Substantia nigra (tissue), 51 donors: ENCODE measurements at places on chromosomes 12 and 14.
A peak's percentile ranks its signal among the peaks of the same experiment; 100 is the strongest.

DNA sequence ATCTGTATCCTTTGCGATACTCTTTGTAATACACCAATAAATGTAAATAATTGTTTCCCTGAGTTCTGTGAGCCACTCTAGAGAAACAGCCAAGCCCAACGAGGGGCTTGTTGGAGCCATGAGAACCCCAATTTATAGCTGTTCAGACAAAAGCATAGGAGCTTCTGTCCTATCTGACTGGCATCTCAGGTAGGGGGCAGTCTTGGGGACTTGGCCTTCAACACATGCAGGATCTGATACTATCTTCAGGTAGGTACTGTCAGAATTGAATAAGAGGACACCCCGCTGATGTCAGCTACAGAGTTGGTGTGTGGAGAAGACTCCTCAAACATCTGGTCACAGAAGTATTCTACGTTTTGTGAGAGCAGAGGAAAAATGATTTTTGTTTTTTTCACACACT is 25.3 kb downstream of the TXNDC16 start:
- no peak for DNase-seq

DNA sequence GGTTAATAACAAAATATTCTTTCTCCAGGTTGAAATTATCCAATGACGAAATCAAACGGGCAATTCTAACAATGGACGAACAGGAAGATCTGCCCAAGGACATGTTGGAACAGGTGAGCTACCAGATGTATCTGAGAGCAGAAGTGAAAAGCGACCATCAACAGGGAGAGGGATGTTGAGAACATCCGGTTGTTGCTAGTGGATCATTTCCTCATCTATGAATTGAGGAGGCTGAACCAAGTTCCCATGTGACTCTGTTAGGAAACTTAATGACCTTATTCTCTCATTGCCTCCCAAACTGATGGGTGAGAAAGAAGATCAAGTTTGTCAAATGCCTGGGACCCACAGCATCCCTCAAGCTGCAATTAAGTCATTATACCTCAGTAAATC is 117.7 kb downstream of the GPR135 start:
- DNase-seq: no peak

GRCh38 chr14:32607399-32607798 is 278.3 kb downstream of the AKAP6 start:
- no peak for DNase-seq

- DNase-seq: no peak
Measured at GRCh38 chr12:7444076-7444475, at the start of gene CD163L1. CD163L1 (minus strand) TSS chr12:7444153; CDS start chr12:7444127, 26 bp downstream.

GRCh38 chr14:50023671-50024490 is 92.5 kb downstream of the VCPKMT start:
- no peak for DNase-seq

GRCh38 chr14:69582212-69582611 is 7.5 kb upstream of the CCDC177 start:
- DNase-seq: no peak

- no peak for DNase-seq
Measured at GRCh38 chr14:75494896-75495295, 27.4 kb upstream of the BATF start.

DNA sequence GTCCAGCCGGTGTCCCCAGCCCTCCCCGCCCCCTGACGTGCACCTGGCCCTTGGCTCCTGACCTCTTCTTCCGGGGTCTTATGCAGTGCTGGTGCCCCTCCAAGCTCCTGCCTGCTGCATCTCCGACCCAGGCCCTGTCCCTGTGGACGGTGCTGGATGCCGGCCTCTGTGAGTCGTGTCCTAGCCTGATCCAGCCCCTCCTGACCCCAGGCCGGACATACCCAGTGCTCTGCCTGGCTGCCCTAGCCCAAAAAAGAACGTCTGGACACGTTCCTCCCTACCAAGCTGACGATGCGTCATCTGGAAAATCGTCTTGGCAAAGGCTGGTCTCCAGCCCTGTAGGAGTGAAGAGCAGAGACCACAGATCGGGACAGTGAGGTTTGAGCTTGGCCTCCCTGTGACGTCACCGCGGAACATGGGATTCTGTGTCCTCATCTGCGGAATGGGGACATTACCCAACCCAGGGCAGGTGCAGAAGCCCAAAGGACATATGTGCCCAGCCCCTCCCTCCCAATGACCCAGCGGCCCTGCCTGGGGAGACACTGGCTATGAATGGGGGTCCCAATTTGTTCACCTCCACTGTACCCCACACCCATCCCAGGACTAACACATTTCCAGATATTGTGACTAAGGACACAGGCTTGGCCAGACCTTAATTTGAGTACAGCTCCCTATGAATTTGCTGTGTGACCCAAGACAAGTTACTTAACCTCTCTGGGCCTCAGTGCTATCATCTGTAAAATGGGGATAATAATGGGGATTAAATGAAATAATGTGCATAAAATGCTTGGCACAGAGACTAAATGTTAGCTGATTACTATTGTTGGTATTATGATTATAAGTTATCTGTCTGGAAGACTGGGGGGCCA is 51.0 kb upstream of the BCL11B start:
- DNase-seq: no peak

- no peak for DNase-seq
Measured at GRCh38 chr12:109458771-109459208, 18.3 kb downstream of the KCTD10 start.

GRCh38 chr12:124790650-124791400 is 72.8 kb downstream of the SCARB1 start:
- DNase-seq: no peak

DNA sequence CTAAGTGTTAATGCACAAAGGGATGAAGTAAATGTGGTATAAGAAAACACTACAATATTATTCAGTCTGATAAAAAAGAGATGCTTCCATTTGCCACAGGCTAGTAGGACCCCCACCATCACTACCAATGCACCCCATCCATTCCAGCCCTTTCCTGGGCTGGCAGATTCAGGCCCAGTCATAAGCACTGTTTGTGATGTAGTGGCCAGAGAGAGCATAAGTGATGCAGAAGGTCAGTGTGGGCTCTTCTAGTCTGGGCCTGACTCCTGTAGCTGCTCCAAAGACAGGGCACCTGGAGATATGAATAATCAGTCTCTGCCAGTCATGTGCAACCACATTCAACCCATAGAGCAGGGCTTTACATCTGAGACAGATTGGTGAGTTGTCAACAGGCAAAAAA is 1294.7 kb downstream of the TMEM121 start:
- DNase-seq: no peak

DNA sequence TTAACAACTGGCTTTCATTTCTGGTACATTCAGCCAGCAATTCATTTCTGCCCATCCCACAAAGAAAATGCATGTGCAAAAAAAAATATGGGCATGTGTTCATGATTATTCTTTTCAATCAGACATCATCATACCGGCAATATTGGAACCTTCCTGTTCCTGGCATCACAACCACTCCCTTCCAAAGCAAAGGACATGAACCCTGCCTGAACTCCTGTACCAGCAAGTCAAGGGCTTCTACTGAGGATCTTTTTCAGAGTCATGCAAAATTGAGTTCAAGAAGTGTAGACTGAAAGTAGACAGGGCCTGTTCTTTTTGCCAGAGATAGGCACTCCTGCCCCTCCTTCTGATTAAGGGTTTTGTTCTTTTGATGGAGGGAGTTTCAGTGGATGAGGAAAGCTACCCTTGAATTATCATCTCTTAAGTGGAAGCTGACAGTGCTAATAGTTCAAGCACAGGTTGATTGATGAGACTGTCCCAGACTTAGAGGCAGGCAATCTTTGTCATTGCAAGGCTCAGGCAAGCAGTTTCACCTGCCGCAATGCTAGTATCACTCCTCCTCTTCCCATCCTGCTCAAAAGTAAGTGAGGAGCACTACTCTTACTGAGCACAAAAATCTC is 22.3 kb upstream of the DIO2 start:
- no peak for DNase-seq

DNA sequence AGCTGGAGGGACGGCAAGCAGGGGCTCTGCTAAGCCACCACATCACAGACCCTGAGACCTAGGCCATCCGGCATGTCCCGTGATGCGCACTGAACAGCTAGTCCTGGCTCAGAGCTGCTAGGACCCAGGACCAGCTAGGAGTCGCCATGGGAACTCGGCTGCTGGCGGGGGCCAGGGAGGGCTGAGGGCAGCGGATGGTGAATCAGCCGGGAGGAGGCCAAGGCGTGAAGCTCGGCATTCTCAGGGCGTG is 5.1 kb downstream of the AHNAK2 start:
- DNase-seq: no peak

GRCh38 chr12:45966486-45966885 is 23.9 kb downstream of the SCAF11 start:
- DNase-seq: no peak

- peak; percentile 78 for DNase-seq
Measured at GRCh38 chr12:122841544-122842321, 6.5 kb downstream of the HIP1R start.

- DNase-seq: peak; percentile 20
Measured at GRCh38 chr12:101939856-101940265, 62.5 kb downstream of the DRAM1 start.

- no peak for DNase-seq
Measured at GRCh38 chr14:102282751-102283465, 22.1 kb downstream of the MOK start.

- no peak for DNase-seq
Measured at GRCh38 chr14:30153717-30154116, 226.1 kb upstream of the PRKD1 start.

DNA sequence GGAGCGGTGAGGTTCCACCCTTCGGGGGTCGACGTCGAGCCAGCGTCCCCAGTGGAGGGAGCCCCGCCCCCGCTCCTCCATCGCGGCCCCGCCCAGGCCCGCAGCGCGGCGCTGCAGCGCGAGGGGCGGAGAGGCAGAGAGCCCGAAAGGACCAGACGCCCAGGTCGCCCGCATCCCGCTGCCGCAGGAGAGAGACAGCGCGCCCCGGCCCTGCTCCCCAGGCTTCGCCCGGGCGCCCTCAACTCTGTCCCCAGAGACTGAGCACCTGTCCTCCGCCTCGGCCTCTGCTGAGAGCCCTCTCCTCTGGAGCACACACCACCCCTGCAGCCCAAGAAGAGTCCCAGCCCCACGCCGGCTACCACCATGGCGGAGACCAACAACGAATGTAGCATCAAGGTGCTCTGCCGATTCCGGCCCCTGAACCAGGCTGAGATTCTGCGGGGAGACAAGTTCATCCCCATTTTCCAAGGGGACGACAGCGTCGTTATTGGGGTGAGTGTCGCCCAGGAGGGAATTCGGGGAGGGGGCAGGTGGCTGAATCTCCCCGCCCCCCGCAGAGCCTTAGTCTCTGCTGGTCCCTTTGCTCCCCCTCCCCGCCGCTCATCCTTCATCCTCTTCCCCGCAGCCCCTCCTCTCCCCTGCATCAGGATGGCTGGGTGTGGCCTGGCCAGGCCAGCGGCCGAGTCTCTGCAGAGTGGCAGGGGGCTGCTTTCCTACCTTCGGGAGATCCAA is at the start of gene KIF5A:
Gene KIF5A, plus strand, starts transcription at position 136 of the 732 bp plus-strand sequence. Its CDS starts 228 bp downstream, at position 364.
- DNase-seq: no peak

- DNase-seq: no peak
Measured at GRCh38 chr12:108879615-108880254, at the start of gene DAO. DAO (plus strand) TSS chr12:108880092; CDS start chr12:108885007, 4,915 bp downstream.

DNA sequence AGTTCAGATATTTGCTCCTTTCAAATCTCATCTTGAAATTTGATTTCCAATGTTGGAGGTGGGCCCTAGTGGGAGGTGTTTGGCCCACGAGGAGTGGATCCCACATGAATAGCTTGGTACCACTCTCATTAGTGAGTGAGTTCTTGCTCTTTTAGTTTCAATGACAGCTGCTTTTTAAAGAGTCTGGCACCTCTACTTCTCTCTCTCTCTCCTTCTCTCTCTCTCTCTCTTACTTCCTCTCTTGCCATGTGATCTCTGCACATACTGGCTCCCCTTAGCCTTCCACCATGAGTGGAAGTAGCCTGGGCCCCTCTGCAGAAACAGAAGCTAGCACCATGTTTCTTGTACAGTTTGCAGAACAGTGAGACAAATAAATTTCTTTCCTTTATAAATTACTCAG is 25.1 kb downstream of the GPR65 start:
- no peak for DNase-seq

GRCh38 chr12:94230357-94230905 is 82.1 kb downstream of the PLXNC1 start:
- no peak for DNase-seq

DNA sequence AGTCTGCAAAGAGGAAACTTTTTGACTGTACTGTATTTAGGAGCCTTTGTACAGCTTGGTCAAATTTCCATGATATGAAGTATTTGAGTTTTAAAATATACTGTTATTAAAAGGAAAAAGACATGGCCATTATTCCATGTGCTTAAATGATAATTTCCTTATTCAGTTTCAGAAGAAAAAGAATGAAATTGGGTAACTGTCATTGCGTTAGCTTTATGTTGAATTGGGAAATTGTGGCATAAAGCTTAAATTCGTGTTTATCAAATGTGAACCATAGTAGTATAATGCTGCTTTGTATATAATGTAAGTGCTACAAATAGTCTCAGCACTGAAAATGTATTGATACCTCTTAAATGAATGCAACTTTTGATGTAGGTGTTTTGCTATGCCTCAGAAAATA is 64.9 kb downstream of the ETNK1 start:
- no peak for DNase-seq
